ENCODE measurements at places on chromosomes 1 and 21. TPM values are rescaled to one million over a fixed set of nuclear protein-coding genes. Genes with fewer than 3 reads are reported as not detected.

Gene TNN
- 0.82 TPM for total RNA-seq

Gene DNAJC28
- total RNA-seq, result 1.7 TPM

Gene RGS13
- 0.88 TPM for total RNA-seq

Gene BMP8A
- not detected for total RNA-seq
